ENCODE measurements at places on chromosomes 1 and 21. TPM values are rescaled to one million over a fixed set of nuclear protein-coding genes. Genes with fewer than 3 reads are reported as not detected.

GRCh38 chr1:113545626-113546025 lies 155.3 kb downstream of the MAGI3 start:
- no peak for DNase-seq

- DNase-seq: no peak
Observed at GRCh38 chr1:6694121-6694713, 7.4 kb downstream of the DNAJC11 start.

DNA sequence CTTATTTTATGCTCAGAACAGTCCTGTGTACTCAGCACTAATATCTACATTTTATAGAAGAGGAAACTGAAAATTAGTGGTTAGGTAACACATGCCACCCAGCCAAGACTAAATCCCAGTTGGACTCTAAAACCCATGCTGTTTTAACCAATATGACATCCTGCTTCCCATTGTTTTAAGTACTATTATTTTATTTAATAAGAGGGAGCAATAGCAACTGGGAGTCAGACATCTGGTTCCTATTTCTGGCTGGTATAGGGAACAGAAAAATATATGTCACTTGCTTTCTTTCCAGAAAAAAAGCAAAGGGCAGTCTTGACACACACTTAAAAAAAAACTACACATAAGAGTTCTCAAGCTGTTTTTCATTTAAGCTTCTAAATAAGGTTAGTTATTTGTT lies 11.9 kb downstream of the KLHL12 start:
- DNase-seq: no peak

DNA sequence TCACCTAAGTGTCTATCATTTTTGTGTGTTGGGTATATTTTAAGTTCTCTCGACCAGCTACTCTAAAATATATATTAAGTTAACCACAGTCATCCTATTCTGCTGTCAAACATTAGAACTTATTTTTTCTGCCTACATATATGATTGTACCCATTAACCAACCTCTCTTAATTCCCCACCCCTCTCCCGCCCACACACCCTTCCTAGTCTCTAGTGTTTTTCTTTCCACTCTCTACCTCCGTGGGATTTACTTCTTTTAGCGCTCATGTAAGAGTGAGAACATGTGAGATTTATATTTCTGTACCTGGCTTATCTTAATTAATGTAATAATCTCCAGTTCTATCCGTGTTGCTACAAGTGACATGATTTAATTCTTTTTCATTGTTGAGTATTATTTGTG lies 26.6 kb downstream of the KCNK2 start:
- no peak for DNase-seq

DNA sequence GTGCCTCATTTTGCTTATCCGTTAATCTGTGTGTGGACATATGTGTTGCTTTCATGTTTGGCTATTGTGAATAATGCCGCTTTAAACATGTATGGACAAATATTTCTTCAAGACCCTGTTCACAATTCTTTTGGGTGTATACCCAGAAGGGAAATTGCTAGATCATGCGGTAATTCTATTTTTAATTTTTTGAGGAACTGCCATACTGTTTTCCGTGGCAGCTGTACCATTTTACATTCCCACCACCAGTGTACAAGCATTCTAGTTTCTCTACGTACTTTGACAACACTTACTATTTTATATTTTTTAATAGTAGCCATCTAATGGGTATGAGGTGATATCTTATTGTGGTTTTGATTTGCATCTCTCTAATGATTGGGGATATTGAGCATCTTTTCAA lies 7.1 kb upstream of the NID1 start:
- DNase-seq: no peak

GRCh38 chr1:101257500-101258325 lies 20.9 kb downstream of the S1PR1 start:
- no peak for DNase-seq

- DNase-seq: no peak
Observed at GRCh38 chr1:198187973-198188588, 31.3 kb downstream of the NEK7 start.

DNA sequence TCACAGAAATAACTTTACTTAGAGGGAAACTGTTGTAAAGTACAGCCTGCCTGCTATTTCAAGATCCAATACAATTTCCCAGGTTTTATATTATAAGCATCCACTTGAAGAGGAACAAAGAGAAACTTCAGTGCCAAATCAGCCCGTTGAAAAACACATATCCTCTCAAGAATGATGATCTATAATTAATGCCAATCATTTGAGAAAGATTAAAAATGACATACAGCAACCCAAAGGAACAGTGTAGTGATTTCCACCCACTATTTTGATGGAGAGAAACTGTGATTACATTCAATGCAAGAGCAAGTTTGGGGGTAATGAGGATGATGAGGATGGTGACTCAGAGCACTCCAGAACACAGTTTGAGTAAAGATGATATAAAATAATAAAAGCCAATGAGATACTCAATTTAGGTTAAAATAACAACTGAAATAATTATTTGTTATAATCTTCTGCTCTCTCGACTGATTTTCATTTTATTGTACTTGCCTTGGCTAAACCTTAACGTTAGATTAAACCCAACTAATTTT lies 715.5 kb downstream of the NCAM2 start:
- no peak for DNase-seq

DNA sequence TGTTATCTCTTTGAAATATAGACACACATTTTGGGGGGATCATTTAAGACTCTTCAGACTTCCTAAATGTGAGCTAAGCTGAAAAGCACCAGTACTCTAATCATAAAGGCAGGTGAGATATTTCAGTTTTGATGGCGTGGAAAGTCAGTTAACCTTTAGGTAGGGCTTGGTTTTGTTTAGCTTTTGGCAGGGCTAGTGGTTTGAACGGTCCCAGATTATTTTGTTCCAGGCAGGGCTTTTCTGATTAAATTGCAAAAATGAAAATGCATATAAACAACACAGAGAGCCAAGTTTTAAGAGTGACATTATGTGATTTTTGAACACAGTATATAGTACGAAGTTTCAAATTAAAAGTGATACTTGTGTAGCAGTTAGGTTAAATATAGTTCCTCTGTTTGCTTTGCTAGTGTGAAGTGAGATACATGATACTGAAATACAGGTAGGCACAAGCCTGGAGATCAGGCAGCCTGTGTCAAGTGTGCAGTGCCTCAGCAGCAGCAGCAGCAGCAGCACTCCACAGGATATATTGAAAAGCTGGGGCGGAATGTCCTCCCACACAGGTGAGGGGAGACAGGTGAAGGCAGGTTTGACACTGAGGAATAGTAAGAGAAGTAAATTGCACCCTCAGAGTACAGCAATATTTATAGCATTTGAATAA lies 47.4 kb downstream of the CAMTA1 start:
- no peak for DNase-seq

ZNF593OS gene
- total RNA-seq: not detected

Data from ureter (tissue), 1 donor.